ENCODE measurements at places on chromosomes 12 and 14.

GRCh38 chr14:75213172-75213571 is 36.8 kb upstream of the TMED10 start:
- no peak for DNase-seq

DNA sequence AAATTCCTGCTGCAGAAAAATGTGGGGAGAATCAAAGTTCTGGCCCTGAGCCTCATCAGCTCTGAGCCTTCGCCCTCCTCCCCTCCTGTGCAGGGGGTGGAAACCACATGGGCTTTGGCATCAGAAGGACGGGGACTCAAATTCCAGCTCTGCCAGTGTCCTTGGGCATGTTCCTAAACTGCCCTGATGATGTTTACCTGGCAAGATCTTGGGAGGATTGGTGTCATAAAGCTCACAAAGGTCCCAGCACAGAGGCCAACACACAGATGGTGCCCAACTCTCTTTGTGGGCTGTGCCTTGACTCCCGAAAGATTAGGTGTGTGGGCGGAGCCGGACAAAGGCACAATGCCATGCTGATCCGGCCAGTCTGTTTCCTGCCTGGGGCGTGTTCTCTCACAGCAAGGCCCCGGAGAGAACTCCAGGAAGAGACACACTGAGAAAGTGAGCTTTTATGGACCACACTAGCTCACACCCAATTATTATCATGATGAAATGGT is 20.5 kb upstream of the CLMN start:
- DNase-seq, result no peak

- DNase-seq, result no peak
Measured at GRCh38 chr14:81536241-81536771, 2.7 kb upstream of the SEL1L start.

- no peak for DNase-seq
Measured at GRCh38 chr14:104142136-104142945, 4.0 kb downstream of the KIF26A start.

DNA sequence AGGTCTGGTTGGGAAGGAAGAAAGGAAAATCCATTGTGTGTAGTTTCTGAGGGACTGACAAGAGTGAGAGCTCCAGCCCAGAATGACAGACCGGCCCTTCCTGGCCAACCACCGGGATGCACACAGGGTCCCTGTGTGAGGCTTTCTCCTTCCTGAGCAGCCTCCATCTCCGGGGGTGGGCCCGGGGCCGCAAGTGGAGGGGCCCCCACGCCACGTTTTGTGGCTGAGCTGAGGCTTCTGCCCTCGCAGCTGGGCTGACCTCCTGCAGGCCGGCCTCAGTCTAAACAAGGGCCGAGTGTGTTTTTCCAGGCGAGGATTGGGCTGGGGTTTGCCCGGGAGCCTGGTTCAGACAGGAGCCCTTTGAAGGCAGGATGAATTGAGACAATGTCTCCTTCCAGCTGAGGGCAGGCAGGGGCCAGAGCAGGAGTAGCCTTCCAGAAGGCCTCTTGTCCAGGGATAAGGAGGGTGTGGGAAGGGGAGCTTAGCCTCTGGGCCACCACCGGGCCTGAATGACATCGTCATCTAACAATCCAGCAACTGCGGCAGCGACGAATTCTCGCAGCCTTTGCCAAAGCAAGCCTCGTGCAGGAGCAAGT is 96.5 kb upstream of the NCOR2 start:
- DNase-seq, result no peak

GRCh38 chr14:105877645-105878044 is 351.3 kb downstream of the TMEM121 start:
- no peak for DNase-seq

DNA sequence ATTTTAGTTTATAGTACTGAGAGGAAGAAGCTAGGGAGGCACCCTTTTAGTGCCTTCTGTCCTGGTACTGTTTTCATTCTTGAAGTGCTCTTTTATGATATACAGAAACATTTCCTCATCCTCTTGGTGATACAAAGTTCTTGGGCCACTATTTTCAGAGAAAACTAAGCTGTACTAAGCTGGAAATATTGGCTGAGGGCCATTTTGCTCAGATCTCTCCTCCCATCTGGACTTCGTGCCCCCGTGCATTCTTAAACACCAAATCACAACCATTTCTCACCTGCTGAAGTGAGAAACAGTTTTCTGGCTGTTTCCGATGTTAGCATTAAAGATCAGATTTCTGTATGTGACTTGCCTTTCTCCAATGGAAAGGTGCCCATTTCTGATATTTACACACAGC is 158.9 kb downstream of the FBXL14 start:
- no peak for DNase-seq

- no peak for DNase-seq
Measured at GRCh38 chr14:33120966-33121365, 182.3 kb downstream of the NPAS3 start.

GRCh38 chr14:45787167-45787566 is 534.2 kb upstream of the MIS18BP1 start:
- DNase-seq, result no peak

DNA sequence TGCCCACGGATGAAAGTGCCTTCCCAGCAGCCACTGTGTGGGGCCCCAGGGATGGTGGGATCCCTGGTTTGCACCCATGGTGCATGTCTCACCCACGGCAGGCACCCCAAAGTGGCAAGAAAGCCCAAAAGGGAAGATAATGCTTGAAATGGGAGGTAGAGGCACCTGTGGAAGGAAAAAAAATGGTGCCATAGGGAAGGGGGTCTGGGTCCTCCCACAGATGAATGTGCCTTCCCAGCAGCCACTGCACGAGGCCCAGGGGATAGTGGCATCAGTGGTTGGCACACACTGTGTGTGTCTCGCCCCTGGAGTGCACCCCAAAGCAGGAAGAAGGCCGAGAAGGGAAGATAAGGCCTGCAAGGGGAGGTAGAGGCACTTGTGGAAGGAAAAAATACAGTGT is 264.2 kb downstream of the ALG10 start:
- no peak for DNase-seq

GRCh38 chr14:68444449-68445168 is 348.3 kb downstream of the ZFP36L1 start:
- no peak for DNase-seq

DNA sequence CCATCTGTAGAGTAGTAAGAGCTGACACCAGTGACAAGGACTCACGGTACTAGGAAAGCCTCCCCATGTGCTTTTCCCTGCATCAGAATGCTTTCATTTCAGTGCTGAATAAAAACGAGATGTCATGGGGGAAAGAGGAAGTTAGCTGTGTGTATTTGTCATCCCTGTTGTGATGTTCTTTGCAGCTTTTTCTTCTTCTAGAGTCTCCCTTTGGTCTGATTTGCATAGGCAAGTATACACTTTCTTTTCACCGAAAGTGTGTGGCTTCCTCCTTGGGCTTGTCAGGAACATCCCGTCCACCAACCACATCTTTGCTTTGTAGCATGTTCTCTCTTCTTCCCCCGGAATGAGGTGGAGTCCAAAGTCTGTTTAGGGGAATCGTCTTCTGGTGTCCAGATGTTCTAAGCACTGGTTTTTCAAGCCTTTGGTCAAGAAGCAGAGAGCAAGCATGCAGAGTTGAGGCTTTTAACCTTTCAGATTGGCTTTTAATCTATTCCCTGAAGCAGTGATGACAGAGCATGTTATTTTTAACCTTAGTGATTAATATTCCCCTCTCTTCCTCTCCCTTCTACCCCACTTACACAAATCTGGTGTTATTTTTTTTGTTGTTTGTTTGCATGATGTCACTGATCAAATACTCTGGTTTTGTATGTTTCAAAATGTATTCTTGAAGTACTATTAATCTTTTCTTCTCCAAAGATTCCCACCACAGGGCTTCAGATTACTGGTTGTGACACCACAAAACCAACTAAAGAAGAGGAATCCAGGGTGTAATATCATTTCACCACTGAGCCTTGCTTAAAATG is 163.4 kb downstream of the SAMD4A start:
- no peak for DNase-seq

- no peak for DNase-seq
Measured at GRCh38 chr14:65062096-65063075, 39.9 kb downstream of the MAX start.

DNA sequence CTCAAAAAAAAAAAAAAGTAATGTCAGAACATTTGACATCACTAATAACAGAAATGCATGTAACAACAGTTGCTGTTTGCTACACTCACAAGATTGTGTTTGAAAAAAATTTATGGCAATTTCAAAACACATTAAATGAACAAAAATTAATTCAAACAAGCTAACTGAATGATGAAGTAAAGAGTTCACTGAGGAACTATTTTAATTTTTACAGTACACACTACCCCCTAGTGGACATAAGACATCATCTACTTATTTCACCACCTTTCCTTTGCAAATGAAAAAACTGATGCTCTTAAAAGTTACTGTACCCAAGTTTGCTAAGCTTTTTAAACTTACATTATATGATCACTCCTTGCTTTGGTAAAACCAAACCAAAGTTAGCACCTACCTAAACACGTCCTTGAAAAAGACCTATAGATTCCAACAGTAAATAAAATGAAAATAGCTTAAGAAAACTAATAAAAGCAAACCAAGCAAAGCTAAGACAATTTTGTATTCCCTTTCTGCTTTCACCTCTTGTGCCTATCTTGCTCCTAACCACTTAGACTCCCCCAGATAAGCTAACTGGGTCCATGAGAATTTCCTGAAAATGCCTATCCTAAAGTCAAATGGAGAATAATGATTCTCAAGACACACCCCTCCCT is 22.2 kb downstream of the UBE2N start:
- DNase-seq, result no peak

DNA sequence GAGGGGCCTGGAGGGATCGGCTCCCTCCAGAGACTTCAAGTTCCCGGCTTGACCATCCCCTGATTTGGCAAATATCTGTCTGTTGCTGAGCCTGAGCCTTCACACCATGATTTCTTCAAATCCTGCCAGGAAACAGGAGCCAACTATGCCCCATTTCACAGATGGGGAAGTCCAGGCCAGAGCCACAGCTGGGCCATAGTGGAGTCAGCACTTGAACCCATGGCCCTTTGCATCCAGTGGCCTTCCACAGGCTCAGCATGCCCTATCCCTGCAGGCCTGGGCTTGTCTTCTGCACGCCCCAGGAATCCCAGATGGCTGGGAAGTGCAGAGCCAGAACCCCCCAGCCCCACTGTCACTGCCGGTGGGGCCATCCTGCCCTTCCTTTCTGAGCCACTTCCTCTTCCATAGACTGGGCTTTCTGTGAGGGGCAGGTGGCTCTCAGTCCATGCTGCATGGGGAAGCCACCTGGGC is 44.9 kb downstream of the CYP46A1 start:
- DNase-seq, result no peak

DNA sequence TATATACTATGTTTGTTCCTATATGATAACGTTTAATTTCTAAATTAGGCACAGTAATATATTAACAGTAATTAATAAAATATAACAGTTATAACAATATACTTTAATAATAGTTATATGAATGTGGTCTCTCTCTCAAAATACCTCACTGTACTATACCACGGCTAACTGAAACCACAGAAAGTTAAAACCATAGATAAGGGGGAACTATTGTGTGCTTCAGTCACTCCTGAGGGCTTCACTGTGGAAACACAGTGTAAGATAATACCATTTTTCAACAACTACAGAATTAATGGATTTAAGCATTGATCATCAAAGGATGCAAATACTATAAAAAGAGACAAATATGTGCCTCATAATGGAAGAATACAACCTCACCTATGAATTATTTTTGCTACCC is 266.4 kb upstream of the RGS6 start:
- no peak for DNase-seq

Measured in Panc1 (cell line).